Stimulated activated CD4-positive, alpha-beta T cell treated with anti-CD3 and anti-CD28 coated beads, Interleukin-1b, Interleukin-23, amount 100 ng/mL, for 4 hours (primary cell): ENCODE measurements at places on chromosomes 3 and 15.
A peak's percentile ranks its signal among the peaks of the same experiment; 100 is the strongest.

DNA sequence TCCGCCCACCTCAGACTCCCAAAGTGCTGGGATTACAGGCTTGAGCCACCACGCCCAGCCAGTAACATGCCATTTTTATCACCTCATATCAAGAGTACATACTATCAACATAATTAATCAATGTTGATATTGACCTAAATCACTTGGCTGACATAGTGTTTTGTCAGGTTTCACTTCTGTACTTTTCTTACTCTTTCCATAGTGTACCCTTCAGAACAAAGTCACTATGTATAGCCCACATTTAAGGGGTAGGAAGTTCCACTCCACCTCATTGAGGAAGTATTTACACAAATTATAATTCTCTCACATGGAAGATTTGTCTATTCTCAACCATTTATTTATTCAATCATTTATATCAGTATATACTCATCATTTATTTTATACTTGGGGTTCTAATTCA lies 145.2 kb downstream of the STAG1 start:
- no peak for DNase-seq

DNA sequence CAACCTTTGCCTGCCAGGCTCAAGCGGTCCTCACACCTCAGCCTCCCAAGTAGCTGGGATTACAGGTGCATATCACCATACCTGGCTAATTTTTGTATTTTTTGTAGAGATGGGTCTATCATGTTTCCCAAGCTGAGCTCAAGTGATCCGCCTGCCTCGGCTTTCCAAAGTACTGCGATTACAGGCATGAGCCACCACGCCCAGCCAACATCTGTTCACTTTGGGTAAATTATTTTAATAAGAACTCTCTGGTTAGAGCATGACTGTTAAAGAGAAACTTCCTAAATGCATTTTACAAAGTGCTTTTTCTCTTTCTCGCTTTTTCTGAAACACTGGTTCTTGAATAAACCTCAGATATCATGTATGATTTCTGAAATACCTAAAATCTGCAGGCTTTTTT lies 172.5 kb downstream of the PTPRG start:
- DNase-seq: no peak

GRCh38 chr15:56866803-56867202 lies 51.6 kb upstream of the TCF12 start:
- DNase-seq: no peak

GRCh38 chr15:31079519-31079918 lies 22.0 kb downstream of the TRPM1 start:
- no peak for DNase-seq

DNA sequence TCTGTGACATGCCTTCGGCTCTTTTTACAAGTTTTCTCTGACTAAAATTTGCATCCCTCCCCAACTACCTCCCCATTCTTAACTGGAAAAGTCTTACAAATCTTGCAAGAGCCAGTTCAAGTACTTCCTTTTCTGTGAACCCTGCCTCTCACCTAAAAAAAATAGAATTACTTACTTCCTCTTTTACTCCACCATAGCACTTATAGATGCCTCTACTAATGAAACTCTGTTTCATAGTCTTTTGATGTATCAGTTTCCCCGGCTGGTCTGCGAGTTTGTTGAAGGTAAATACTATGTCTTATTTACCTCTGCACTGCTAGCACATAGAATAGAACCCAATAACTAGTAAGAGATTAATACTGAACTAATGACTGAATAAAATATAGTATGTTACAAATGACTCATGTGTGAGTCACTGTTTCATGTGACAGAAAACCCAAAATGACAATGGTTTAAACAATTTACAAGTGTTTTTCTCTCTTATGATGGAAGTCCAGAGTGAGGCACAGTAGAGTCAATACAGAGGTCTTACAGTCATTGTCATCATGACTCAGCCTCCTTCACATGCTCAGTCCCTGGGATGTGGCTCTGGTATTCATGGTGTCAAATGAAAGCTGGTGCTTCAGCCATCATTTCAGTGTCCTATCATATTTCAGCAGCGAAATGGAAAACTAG lies 393.5 kb downstream of the RSL24D1 start:
- DNase-seq: no peak

DNA sequence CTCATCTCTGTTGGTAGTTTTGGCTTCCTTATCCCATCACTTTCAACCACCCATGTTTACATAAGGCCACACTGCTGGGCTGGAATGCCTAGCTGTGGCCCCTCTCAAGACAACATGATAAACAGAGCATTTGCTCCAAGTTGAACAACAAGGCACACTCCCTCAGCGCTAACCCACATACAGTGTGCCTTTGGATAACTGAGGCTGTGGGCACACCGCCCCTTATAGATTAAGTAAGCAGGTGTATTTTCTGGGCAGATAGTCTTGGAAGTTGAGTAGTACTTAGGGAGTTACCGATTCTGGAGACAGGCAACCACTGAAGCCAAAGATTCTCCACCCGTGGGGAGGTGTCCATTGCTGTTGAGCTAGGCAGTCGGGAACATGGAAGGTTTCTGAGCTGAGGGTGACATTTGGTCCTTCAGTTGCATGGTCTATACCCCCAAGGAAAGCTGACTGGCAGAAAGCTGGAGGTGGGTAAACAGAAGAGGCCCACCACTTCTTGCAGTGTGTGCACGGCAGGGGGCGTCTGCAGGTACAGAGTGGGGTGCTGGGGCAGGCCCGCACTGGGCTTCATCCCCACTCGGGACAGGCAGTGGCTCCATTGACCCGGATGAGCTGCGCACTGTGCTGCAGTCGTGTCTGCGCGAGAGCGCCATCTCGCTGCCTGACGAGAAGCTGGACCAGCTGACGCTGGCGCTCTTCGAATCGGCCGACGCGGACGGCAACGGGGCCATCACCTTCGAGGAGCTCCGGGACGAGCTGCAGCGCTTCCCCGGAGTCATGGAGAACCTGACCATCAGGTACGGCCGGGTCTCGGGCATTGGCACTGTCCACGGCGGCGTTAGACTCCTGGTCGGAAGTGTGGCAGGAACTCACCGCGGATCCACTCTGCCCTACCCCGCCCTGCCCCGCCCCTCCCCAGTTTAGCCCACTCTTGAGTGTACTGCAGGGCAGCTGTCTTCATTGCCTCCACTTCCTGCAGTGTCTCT lies 16.8 kb downstream of the NOX5 start:
- peak; percentile 15 for DNase-seq

DNA sequence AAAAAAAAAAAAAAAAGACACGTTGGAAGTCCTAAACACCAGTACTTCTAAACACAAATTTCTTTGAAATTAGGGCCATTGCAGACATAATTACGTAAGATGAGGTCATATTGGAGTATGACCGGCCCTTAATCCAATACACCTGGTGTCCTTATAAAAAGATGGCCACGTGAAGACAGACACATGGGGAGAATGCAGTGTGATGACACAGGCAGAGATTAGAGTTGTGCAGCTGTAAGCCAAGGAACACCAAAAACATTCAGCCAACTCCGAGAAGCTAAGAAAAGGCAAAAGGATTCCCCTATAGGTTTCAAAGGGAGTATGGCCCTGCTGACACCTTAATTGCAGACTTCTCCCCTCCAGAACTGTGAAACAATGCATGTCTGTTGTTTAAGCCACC lies 379.0 kb upstream of the PDZRN3 start:
- no peak for DNase-seq

DNA sequence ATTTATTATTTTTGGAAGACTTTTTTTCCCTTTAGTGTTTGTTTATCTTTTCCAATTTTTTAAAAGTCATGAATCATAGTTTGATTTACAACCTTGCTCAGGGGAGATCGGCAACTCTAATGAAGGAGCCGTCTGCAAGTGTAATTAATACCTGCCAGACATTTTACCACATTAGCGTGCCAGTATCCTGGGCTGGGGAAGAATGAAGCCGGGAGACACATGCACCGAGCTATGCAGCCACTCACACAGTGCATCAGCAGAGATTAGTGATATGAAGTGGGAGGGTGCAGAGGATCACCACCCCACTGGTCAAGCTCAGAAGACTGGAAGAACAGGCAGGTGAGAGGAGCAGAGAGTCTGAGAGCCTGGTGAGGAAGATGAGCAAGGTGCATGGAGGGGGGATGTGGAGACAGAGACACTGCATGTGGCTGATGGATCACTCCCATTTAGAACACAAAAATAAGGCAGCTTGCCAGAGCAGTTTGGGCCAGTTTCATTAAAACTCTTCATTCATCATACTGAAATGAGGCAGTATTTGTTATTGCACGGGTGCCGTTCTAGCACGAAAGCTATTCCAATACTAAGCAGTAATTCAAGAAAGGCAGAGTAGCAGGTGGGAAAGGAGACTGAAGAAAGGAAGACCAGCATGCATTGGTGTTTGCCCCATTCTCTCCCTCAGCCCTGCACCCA lies 821.6 kb downstream of the TUSC7 start:
- DNase-seq: no peak

- no peak for DNase-seq
Measured at GRCh38 chr3:72192572-72192971, 407.6 kb upstream of the PROK2 start.

DNA sequence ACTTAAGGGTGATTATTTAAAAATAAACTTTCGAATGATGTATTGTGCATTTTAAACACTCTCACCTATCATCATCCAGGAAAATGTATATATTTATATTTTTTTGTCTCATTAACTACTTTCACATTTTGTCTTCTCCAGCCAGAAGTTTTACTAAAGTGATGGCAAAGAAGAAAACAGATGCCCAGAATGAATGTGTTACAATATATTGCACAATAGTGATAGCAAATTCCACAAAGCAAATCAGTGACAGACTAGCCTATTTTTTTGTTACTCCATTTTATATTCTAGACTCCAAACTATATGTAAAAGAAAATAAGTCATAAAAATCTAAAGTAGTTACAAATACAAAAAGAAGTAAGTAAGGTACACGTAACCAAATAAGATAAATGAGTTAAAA lies 414.7 kb downstream of the EPHA3 start:
- DNase-seq: no peak

GRCh38 chr3:73060302-73060723 lies 1.1 kb upstream of the EBLN2 start:
- DNase-seq: no peak

DNA sequence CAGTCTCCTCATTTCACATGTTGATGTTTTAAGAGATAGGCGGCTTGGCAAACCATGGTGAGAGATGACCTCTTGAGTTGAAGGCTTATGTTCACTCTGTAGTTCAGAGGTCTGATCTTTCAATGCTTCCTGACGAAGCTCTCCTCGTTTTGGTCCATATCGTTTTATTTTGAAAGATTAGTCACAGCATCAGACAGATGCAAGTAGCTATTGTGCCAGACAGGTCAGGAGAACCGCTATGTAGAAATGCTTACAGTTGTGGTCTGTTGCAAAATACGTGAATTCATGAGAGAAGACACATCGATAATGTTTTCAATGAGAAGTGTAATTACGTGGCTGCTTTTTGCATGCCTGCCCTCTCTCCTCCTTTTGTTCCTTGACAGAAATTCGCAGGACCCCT lies 47.5 kb downstream of the CHL1 start:
- DNase-seq: no peak

DNA sequence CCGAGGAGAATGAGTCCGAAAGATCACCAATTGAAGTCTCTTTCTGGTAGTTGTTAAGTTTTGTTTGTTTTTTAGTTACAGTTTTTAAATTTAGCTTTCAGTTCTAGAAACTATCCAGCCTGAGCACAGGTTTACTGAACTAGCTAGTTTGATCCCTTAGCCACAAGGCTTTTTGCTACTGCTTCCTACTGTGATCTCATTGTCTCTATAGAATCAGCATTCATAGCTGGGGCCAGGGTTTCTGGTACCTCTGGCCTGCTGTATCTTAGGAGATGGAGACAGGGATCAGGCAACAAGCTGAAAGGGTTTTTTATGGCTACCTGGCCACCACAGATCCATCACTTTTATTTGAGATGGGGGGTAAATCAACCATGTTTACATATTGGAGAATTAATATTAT lies 37.0 kb downstream of the GOLM2 start:
- no peak for DNase-seq

DNA sequence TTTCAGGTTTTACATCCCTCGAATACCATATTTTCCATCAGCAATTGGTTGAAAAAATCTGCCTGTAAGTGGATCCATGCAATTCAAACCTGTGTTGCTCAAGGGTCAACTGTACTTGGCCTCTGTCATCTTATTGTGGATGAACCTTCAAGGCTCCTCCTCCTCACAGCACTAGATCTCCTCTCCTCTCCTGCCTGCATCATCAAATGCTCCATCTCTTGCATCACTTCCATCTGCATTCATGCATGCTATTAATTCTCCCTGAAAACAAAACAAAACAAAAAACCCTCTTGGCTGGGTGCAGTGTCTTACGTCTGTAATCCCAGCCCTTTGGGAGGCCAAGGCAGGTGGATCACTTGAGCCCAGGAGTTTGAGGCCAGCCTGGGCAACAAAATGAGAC lies 10.1 kb downstream of the BCL2L10 start:
- DNase-seq: no peak

DNA sequence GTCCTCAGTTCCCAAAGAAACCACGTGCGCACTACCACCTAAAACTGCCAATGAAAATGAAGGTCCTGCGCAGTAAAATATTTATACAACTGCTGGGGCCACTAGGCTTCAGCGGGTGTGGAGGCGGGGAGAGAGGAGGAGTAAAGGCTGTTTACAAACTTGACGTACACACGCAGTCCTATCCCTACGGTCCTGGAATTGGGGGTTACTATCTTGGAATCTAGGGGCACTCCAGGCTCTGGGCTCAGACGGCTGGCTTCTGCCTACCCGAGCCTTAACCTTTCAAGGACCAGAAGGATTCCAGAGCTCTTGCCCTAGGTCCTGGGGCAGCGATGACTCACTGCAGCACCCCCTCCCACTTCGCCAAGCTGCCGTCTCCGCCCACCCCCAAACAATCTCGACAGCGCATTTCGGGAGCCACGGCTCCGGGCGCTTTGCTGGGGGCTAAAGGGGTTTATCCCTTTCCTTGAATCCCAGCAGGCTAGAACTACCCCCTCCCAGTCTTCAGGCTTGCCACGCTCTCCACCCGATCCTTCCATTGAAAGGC lies 3.0 kb downstream of the ADAMTS9 start:
- DNase-seq: no peak

DNA sequence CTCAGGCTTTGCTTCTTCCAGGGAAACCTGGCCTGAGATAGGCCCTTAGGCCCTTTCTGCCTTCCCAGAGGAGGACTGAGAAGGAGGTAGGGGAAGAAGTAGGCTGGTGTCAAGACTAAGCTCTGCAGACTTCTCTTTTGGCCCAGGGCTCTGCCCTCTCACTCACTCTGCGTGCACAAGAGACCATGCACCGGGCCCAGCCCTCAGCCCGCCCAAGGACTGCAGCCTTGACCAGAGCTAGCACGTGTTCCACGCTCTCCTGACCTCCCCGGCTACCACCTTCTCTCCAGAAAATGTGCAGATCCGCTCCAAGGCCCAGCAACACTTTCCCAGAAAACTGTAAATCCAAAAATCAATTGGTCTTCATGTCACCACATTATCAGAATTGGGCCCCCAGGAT lies 59.8 kb downstream of the SEMA5B start:
- no peak for DNase-seq
